ENCODE measurements at places on chromosomes 1 and 21. TPM values are rescaled to one million over a fixed set of nuclear protein-coding genes. Genes with fewer than 3 reads are reported as not detected.

Gene KDM5B
- 338 TPM for total RNA-seq

Gene SHISAL2A
- total RNA-seq, result not detected

Gene TRAF3IP3
- not detected for total RNA-seq

Gene KLHDC9
- 10.9 TPM for total RNA-seq

Gene IL6R
- 1.6 TPM for total RNA-seq

Gene APOBEC4
- not detected for total RNA-seq

Gene AZIN2
- 7.0 TPM for total RNA-seq

Gene ALDH9A1
- 19.8 TPM for total RNA-seq

Gene KRTAP7-1
- not detected for total RNA-seq

Gene DENND2D
- not detected for total RNA-seq

Gene BATF3
- 0.56 TPM for total RNA-seq

Gene UBL4B
- total RNA-seq, result not detected

Gene OR2L2
- total RNA-seq, result 0.25 TPM

Gene OPTC
- total RNA-seq, result not detected

Gene CAPN8
- not detected for total RNA-seq

Gene CXADR
- total RNA-seq, result 54.9 TPM

Gene RBP7
- not detected for total RNA-seq

Gene IL22RA1
- total RNA-seq, result not detected

Gene S100A7A
- total RNA-seq, result not detected

Gene PTPN7
- total RNA-seq, result not detected

Gene HRNR
- not detected for total RNA-seq

Gene KRTAP12-2
- total RNA-seq, result not detected

Gene TMCO4
- not detected for total RNA-seq

Gene ACP6
- 3.5 TPM for total RNA-seq

Gene FCRL2
- not detected for total RNA-seq

Gene SKI
- total RNA-seq, result 143 TPM

Gene RAD54L
- 4.6 TPM for total RNA-seq

Gene S100A12
- total RNA-seq, result not detected

Gene CITED4
- total RNA-seq, result 3.8 TPM

Gene CD1D
- total RNA-seq, result 0.25 TPM

Measured in glutamatergic neuron (in vitro differentiated cells).